ENCODE measurements at places on chromosomes 7 and 10. TPM values are rescaled to one million over a fixed set of nuclear protein-coding genes. Genes with fewer than 3 reads are reported as not detected.

MMD2 gene
- total RNA-seq: not detected

PROSER2 gene
- total RNA-seq: 8.2 TPM

MSMB gene
- total RNA-seq: not detected

CAV1 gene
- total RNA-seq: 474 TPM

TACC2 gene
- 33.6 TPM for total RNA-seq

HIBADH gene
- total RNA-seq: 71.5 TPM

AP1S1 gene
- total RNA-seq: 30.7 TPM

TMEM273 gene
- total RNA-seq: 46.1 TPM

LIPM gene
- total RNA-seq: not detected

TSPAN12 gene
- 8.5 TPM for total RNA-seq

DIP2C gene
- 29.9 TPM for total RNA-seq

PDK4 gene
- total RNA-seq: 654 TPM

ZMIZ1 gene
- 47.6 TPM for total RNA-seq

DNA sequence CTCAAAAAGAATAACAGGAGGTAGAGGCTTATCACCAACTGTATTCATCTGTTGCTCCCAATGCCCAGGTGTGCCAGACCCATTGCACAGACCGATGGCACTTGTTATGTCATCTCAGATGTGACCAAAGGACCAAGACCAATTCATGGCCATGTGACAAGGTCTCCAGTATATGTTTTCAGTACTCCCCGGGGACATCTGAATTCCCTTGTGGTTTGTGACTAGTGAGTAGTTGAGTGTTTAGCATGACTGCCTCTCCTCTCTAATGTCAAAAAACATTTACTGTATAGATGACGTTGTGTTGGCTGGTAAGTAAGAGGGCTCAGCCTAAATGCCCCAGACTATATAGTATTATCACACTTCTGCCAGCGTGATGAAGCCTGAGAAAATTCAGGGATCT is 202.1 kb upstream of the SMIM30 start:
- DNase-seq: no peak

DNA sequence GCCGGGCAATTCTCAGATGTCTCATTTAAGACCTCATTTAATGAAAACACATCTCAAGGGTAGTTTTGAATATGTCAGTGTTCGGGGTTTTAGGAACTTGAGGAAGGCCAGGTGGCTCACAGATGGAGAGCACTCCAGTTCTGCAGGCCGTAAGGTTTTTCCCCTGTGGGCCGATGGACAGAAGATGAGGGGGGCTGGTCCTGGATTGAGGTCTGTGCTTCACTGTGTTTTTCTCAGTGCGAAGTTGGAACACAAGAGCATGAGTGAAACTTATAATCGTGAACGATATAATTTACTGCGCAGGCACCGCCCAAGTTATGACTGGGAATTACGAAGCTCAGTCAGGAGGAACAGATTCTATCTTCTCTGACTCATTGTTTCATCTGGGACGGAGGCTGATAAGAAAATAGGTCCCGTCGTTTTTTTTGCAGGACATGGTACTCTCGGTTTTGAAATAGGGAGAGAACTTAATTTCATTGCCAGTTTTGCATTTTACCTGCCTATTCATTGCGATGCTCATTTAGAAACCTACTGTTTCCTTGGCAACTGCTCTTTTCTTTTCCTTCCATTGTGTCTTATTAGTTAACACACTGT is 591.0 kb upstream of the PFKP start:
- DNase-seq: no peak

DNA sequence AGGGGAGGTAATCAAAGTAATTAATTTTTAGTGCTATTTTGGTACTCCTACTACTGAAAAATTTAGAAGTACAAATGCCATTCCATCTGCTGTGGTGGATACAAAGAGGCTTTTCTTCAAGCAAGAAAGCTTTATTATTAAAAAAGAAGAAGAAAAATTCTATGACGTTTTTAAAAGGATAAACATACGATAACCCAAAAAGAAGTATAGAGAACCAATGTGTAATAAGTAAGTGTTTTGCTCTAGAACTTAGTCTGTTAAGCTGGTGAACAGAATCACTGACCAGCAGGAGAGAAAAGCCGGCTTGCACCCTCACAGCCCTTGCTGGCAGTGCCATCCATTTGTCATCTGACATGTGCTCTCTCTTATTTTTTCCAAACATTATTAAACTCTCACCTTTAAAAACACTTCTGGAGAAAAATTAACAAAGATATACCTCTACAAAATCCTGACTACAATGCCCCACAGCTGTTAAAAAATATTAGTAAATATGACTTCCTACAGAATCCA is 81.5 kb downstream of the SRPK2 start:
- no peak for DNase-seq

DNA sequence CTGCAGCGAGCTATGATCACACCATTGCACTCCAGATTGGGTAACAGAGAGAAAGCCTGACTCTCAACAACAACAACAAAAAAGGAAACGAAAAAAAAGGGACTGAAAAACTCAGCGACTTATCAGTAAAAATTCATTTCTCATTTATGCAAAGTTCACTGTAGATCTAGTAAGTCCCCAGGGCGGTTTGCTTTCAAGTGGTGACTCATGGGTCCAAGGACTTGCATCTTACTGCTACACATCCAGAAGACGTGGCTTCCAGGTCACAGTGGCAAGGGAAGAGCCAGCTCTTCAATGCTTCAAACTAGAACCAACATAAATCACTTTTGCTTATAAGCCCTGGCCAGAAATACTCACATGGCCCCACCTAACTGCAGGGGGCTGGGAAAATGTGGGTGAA is 178.3 kb upstream of the AUTS2 start:
- DNase-seq: no peak

- DNase-seq: no peak
Observed at GRCh38 chr10:93867525-93867924, 26.3 kb upstream of the SLC35G1 start.

GRCh38 chr10:77264107-77264506 is 373.5 kb downstream of the KCNMA1 start:
- no peak for DNase-seq

DNA sequence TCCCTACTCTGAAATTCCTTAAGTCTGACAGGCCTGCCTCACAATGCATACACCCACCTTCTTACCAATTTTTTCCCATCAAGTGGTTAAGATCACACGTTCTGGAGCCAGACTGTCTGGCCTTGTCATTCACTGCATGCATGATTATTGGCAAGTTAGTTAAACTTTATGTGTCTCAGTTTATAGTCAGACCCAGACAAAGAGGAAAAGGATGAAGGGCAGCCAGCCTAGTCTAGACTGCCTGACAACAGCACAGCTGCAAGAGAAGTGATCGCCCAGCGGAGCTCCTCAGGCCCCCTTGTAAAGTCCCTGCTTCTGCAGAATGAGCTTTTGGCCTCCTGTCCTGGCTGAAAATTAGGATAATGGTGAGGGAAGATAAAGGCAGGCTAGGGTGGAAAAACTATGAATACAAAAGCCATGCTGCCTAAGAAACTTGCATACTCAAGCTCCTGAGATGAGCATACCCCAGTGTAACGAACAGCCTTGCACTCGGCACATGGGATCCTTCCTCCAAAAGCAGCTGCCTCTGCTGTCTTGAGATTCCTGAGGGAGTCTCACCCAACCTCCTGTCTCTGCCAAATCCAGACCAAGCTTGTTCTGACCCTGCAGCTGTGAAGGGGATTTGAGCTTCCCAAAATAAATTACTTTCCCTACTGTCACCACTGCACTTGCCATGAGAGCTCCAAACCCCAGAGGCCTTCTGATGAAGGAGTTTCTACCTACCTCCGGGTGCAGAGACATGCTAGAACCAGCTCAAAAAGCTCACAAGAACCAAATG is 26.7 kb upstream of the MRLN start:
- DNase-seq: no peak

GRCh38 chr10:16953270-16953669 is 136.0 kb upstream of the RSU1 start:
- DNase-seq: no peak

- DNase-seq: no peak
Observed at GRCh38 chr10:103683851-103684250, 171.5 kb downstream of the SH3PXD2A start.

- DNase-seq: no peak
Observed at GRCh38 chr7:80236681-80237080, 102.0 kb downstream of the GNAI1 start.

DNA sequence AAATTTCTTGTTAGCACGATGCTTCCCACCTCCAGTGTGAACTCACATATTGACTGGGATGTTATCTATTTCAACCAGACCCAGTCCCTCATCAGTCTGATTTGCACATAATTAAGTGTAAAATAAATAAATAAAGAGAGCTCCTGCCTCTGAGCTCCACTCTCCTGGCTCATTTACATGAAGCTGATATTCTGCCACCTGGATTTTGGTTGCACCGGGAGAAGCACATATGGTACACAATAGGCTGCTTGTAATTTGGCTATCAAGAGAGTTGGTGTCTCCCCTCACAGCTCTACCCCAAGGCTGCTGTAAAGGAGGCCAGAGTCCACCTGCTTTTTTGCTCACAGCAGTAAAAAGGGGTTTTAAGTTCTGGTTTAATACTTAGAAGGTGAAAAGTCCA is 610.5 kb downstream of the KCNMA1 start:
- DNase-seq: no peak

- DNase-seq: no peak
Observed at GRCh38 chr7:120064565-120064964, 208.4 kb upstream of the KCND2 start.

GRCh38 chr10:130230611-130231010 is 94.4 kb downstream of the GLRX3 start:
- no peak for DNase-seq

- no peak for DNase-seq
Observed at GRCh38 chr7:82250598-82250997, 193.0 kb downstream of the CACNA2D1 start.

- no peak for DNase-seq
Observed at GRCh38 chr10:707861-708260, 18.4 kb upstream of the DIP2C start.

GRCh38 chr7:28458732-28459131 is 46.4 kb downstream of the CREB5 start:
- DNase-seq: no peak

- no peak for DNase-seq
Observed at GRCh38 chr10:74061104-74061503, 63.2 kb downstream of the VCL start.

- DNase-seq: no peak
Observed at GRCh38 chr7:119270644-119271043, 1002.3 kb upstream of the KCND2 start.

DNA sequence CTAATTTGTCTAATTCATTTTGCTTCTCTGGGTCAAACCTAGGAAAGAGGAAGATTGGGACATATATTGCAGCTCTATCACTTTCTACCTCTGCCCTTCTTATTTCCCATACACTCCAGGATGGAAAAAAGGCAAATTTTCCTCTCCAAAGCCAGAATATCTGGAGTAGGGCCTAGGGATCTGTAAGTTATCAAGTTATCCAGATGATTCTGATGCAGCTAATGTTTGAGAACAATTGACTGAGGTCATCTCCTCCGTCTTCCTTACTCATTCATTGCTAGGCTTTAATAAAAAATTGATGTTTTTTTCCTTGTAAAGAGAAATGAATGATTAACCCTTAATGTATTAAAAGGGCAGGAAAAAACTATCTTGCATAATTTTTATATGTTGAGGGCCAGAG is 211.9 kb upstream of the GLI3 start:
- no peak for DNase-seq

- DNase-seq: no peak
Observed at GRCh38 chr7:51901489-51901840, 584.9 kb upstream of the COBL start.

All from omental fat pad (tissue), 4 donors.